ENCODE measurements at places on chromosomes 16 and 17. TPM values are rescaled to one million over a fixed set of nuclear protein-coding genes. Genes with fewer than 3 reads are reported as not detected.

GRCh38 chr16:27769561-27770255, 219.8 kb downstream of the KATNIP start:
- no peak overlapping the region for H3K27ac ChIP-seq
- no peak for DNase-seq
- no peaks in the 10 kb centered on the region for H3K4me1 ChIP-seq
- H3K4me3 ChIP-seq, result no peak overlapping the region

GRCh38 chr17:72878975-72879660, 213.4 kb downstream of the SLC39A11 start:
- no peak overlapping the region for H3K27ac ChIP-seq
- no peaks in the 10 kb centered on the region for H3K27me3 ChIP-seq
- no peaks in the 10 kb centered on the region for H3K4me1 ChIP-seq

Gene FZD2
- 20.6 TPM for total RNA-seq

GRCh38 chr16:4016005-4016352, 100.3 kb downstream of the ADCY9 start:
- no peak overlapping the region for H3K4me3 ChIP-seq
- H3K36me3 ChIP-seq, result no peaks in the 10 kb centered on the region
- no peak for DNase-seq
- no peaks in the 10 kb centered on the region for H3K27me3 ChIP-seq
- no peak overlapping the region for H3K27ac ChIP-seq

GRCh38 chr16:85092851-85093250, 19.4 kb downstream of the CIBAR2 start:
- H3K27me3 ChIP-seq, result peaks cover 9% of the 10 kb centered on the region
- H3K4me1 ChIP-seq, result no peaks in the 10 kb centered on the region
- peaks cover 17% of the 10 kb centered on the region for H3K36me3 ChIP-seq

GRCh38 chr17:2122641-2123302, 67.9 kb downstream of the HIC1 start:
- DNase-seq, result no peak
- no peak overlapping the region for H3K4me3 ChIP-seq
- no peaks in the 10 kb centered on the region for H3K27me3 ChIP-seq

GRCh38 chr17:78557598-78558039, 19.6 kb downstream of the DNAH17 start:
- H3K27ac ChIP-seq, result no peak overlapping the region
- H3K27me3 ChIP-seq, result no peaks in the 10 kb centered on the region
- H3K4me3 ChIP-seq, result no peak overlapping the region
- DNase-seq, result no peak
- no peaks in the 10 kb centered on the region for H3K36me3 ChIP-seq

Gene CCDC200
- total RNA-seq, result not detected

- no peaks in the 10 kb centered on the region for H3K27me3 ChIP-seq
- no peaks in the 10 kb centered on the region for H3K4me1 ChIP-seq
- H3K27ac ChIP-seq, result no peak overlapping the region
- H3K36me3 ChIP-seq, result no peaks in the 10 kb centered on the region
Measured at GRCh38 chr17:72998343-72998742, 94.1 kb downstream of the SLC39A11 start.

DNA sequence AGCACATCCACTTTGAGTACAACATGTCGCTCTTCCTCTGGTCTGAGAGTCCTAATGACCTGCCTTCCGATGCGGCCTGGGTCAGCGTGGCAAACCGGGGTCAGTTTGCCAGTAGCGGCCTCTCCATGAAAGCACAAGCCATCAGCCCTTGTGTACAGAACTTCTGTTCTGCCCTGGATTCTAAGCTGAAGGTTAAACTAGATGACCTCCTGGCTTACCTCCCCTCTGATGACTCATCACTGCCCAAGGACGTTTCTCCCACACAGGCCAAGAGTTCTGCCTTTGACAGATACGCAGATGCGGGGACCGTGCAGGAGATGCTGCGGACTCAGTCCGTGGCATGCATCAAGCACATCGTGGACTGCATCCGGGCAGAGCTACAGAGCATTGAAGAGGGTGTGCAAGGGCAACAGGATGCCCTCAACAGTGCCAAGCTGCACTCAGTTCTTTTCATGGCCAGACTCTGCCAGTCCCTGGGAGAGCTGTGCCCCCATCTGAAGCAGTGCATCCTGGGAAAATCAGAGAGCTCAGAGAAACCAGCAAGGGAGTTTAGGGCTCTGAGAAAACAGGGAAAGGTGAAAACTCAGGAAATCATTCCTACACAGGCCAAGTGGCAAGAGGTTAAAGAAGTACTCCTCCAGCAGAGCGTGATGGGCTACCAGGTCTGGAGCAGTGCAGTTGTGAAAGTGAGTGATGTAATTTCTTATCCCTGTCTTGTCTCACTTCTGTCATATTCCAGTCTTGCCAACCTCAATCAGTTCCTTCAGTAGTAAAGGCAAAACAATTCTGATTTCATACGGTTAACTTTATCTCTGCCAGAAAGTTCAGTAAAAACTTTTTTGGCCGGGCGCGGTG, 8.6 kb downstream of the COG1 start:
- no peak for DNase-seq
- H3K27ac ChIP-seq, result no peak overlapping the region
- H3K36me3 ChIP-seq, result no peaks in the 10 kb centered on the region

Gene OMG
- total RNA-seq, result not detected

- H3K4me3 ChIP-seq, result peak within 1 kb of the TSS; percentile 55
- peak within 1 kb of the TSS; percentile 89 for H3K27ac ChIP-seq
Measured at GRCh38 chr17:43006639-43007551, at the start of gene IFI35. TSS of gene IFI35 (plus strand) at chr17:43006784. CDS start at chr17:43006948, 164 bp downstream.

Gene ALKBH5
- total RNA-seq, result 110 TPM

DNA sequence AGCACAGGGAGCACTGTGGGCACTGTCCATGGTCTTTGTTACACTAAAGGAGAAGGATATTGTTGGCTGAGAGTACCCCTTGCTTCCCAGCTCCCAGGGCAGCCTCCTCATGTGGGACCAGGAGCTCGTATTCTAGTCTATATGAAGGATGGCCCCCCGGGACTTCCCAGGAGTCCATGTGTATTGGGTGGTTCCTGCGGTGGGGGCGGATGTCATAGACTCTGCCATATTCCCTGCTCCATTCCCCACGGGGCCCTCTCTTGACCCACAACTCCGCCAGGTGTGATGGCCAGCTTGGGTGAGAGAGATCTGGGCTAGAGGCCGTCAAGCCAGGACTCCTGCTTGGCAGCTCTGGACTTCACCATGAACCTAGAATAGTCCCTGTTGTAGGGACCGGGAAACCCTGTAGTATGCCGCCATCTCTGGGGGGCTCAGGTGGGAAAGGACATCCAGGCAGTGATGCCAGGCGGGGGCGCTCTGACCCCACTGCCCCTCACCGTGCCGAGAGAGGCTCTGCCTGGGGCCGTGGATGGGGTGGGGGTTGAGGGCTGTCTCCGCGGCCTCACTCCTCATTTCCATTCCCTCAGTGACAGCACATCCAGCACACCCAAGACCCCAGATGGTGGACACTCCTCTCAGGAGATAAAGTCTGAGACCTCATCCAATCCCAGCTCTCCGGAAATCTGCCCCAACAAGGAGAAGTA, 37.8 kb downstream of the OR1D5 start:
- H3K4me3 ChIP-seq, result no peak overlapping the region
- H3K4me1 ChIP-seq, result no peaks in the 10 kb centered on the region
- DNase-seq, result no peak
- no peak overlapping the region for H3K27ac ChIP-seq
- H3K36me3 ChIP-seq, result peaks cover 31% of the 10 kb centered on the region

Gene RFWD3
- total RNA-seq, result 13.5 TPM

Gene ERBB2
- total RNA-seq, result 101 TPM

GRCh38 chr16:3348547-3349167, 7.0 kb upstream of the OR2C1 start:
- H3K4me1 ChIP-seq, result no peaks in the 10 kb centered on the region
- no peaks in the 10 kb centered on the region for H3K27me3 ChIP-seq
- no peak overlapping the region for H3K4me3 ChIP-seq
- DNase-seq, result no peak

- no peak overlapping the region for H3K27ac ChIP-seq
- no peak overlapping the region for H3K4me3 ChIP-seq
- no peak for DNase-seq
- H3K27me3 ChIP-seq, result no peaks in the 10 kb centered on the region
- H3K36me3 ChIP-seq, result no peaks in the 10 kb centered on the region
- H3K4me1 ChIP-seq, result no peaks in the 10 kb centered on the region
Measured at GRCh38 chr17:81210868-81211267, 11.9 kb downstream of the CEP131 start.

DNA sequence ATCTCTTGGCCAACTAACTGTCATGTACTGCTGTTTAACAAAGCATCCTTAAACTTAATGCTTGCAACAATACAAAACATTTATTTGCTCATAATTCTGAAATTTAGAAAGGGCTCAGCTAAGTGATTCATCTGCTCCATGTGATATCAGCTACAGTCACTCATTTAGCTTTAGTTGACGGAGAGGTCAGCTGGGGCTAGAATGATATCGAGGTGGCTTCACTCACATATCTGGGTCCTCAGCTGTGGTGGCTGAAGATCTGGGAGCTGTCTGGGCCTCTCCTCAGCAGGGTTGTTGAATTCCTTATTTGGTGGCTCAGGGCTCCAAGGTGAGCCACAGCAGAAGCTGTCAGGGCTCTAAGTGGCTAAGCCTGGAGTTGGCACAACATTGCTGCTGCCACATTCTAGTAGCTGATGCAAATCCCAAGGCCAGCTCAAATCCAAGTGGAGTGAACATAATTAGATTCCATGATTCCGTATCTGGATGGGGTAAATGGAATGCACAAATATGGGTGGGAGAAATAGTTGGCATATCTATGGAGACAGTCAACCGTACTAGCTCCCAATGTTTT, 62.8 kb downstream of the HS3ST3A1 start:
- H3K36me3 ChIP-seq, result no peaks in the 10 kb centered on the region
- no peak overlapping the region for H3K27ac ChIP-seq
- no peak for DNase-seq
- H3K4me1 ChIP-seq, result no peaks in the 10 kb centered on the region
- no peak overlapping the region for H3K4me3 ChIP-seq

- no peaks in the 10 kb centered on the region for H3K36me3 ChIP-seq
- no peaks in the 10 kb centered on the region for H3K27me3 ChIP-seq
- H3K4me3 ChIP-seq, result no peak overlapping the region
- peak; percentile 57 for DNase-seq
Measured at GRCh38 chr17:34314279-34314678, 5.0 kb upstream of the CCL8 start.

GRCh38 chr16:11005611-11005975, 61.2 kb downstream of the CLEC16A start:
- no peak for DNase-seq
- H3K27me3 ChIP-seq, result no peaks in the 10 kb centered on the region
- H3K4me3 ChIP-seq, result no peak overlapping the region
- no peaks in the 10 kb centered on the region for H3K36me3 ChIP-seq
- H3K27ac ChIP-seq, result no peak overlapping the region
- no peaks in the 10 kb centered on the region for H3K4me1 ChIP-seq

DNA sequence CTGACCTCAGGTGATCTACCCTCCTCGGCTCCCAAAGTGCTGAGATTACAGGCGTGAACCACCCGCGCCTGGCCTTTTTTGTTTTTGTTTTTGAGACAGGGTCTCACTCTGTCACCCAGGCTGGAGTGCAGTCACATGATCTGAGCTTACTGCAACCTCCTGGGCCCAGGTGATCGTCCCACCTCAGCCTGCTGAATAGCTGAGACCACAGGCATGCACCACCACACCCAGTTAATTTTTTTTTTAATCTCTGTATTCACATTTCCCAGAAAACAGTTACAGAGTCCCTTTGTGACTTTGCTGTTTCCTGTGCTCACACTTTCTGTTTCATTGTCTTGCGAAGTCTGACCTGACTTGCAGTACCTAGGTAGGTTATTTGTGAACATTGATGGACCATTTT, 2.7 kb downstream of the CLUAP1 start:
- peaks cover 7% of the 10 kb centered on the region for H3K36me3 ChIP-seq
- DNase-seq, result no peak
- peak overlapping the region; percentile 15 for H3K27ac ChIP-seq
- no peaks in the 10 kb centered on the region for H3K4me1 ChIP-seq

DNA sequence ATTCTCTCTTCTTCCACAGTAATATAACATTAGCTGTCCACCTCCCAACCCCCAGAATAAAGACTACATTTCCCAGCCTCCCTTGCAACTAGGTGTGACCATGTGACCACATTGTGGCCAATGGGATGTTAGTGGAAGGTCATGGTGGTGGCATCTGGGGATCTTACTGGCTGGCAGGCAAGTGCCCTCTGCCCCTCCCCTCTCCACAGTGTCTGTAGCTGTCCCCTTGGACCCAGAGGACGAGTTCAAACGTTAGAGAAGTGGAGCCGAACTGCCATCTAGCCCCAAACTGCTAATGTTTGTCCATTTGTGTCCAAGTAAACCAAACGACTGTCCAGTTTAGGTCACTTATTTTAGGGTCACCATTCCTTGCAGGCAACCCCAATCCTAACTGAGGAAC, 26.6 kb upstream of the KCNG4 start:
- no peak for DNase-seq
- H3K4me1 ChIP-seq, result no peaks in the 10 kb centered on the region
- H3K4me3 ChIP-seq, result no peak overlapping the region
- no peaks in the 10 kb centered on the region for H3K36me3 ChIP-seq
- peaks cover 6% of the 10 kb centered on the region for H3K27me3 ChIP-seq

- no peak for DNase-seq
- H3K27ac ChIP-seq, result no peak overlapping the region
- peaks cover 40% of the 10 kb centered on the region for H3K4me1 ChIP-seq
- H3K27me3 ChIP-seq, result no peaks in the 10 kb centered on the region
Measured at GRCh38 chr17:47692137-47692894, 1.6 kb upstream of the TBKBP1 start.

DNA sequence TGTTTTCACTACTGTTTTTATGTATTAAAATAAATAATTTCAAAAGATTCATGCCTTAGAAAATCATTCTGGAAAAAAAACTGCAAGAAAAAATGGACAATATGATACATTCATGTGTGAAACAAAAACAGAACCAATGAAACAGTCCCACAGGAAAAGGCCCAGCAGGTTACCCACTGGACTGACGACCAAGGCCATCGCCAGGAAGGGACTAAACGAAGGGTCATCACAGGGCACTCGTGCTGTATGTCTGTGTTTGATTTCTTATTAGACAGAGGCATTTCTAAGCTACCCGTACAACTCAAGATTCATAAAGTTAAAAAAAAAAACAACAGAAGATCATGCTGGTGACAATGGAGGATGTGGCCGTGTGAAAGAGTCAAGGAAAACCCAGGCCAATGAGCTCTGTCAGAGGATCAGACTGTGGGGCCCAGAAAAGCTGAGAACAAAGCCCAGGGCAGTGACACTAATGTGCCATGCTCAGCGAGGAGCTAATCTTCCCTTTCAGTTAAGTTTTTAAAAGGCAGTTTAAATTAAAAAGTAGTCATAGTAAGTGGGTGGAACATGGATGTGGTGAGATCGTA, 31.8 kb downstream of the NSMCE1 start:
- no peaks in the 10 kb centered on the region for H3K27me3 ChIP-seq
- H3K4me3 ChIP-seq, result no peak overlapping the region
- peak overlapping the region; percentile 73 for H3K27ac ChIP-seq
- H3K36me3 ChIP-seq, result peaks cover 24% of the 10 kb centered on the region
- H3K4me1 ChIP-seq, result peaks cover 67% of the 10 kb centered on the region

DNA sequence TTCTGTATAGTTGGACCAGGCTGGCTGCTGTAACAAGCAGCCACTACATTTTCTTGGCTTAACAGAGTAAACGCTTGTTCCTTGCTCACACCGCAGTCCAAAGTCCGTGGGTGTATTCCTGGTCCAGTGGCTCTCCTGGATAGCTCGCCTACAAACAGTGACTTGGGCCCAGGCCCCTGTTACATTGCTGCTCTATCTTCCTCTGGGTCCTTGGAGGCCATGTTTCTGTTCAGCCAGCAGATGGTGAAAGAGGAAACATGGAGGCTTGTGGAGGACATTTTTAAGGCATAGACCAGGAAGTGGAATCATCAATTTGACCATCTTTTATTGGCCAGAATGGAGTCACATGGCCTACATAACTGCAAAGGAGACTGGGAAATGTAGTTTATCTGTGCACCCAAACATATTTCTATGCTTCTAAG, 55.1 kb downstream of the ATP2C2 start:
- H3K27ac ChIP-seq, result no peak overlapping the region
- no peaks in the 10 kb centered on the region for H3K4me1 ChIP-seq
- no peak for DNase-seq
- no peaks in the 10 kb centered on the region for H3K36me3 ChIP-seq
- peaks cover 6% of the 10 kb centered on the region for H3K27me3 ChIP-seq
- no peak overlapping the region for H3K4me3 ChIP-seq
